ENCODE measurements at places on chromosomes 2 and 18.

GRCh38 chr2:191942739-191943103 lies 95.8 kb upstream of the CAVIN2 start:
- no peak for DNase-seq

GRCh38 chr2:36455788-36456187 lies 100.2 kb downstream of the CRIM1 start:
- no peak for DNase-seq

DNA sequence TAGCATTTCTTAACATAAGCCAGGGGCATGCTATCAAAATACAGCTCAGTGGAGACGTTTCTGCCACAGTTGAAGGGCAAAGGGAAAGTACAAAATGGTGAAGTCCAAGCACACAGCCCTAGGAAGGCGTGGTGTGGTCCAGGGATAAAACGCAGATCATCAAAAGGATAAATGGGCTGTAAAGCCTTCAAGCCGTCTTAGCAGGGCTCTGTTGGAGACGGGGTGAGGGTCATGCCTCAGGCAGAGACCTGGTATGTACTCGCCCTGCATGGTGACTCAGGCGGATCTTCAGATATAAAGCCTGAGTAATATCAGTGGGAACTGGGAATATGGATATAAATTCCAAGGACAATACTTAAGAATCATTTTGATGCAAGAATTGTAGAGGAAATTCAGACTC lies 61.2 kb downstream of the NGEF start:
- no peak for DNase-seq

- no peak for DNase-seq
These were observed 35.0 kb downstream of the CERS6 start for GRCh38 chr2:168490946-168491605.

DNA sequence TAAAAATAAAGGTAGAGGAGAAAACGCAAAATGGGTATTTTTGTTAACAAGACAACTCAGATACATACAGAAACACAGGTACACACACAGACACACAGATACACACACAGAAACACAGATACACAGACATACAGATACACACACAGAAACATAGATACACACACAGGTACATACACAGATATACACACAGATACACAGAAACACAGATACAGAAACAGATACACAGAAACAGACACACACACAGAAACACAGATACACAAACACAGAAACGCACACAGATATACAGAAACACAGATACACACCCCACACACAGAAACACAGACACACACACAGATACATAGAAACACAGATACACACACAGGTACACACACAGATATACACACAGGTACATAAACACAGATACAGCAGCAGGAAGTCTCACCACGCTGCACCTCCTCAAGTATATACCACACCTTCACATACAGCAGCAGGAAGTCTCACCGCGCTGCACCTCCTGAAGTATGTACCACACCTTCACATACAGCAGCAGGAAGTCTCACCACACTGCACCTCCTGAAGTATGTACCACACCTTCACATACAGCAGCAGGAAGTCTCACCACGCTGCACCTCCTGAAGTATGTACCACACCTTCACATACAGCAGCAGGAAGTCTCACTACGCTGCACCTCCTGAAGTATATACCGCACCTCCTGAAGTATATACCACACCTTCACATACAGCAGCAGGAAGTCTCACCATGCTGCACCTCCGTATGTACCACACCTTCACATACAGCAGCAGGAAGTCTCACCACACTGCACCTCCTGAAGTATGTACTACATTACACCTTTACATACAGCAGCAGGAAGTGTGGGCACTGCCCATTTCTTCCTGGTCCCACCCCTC lies 250.5 kb downstream of the HDAC4 start:
- DNase-seq = peak; percentile 3

- DNase-seq = no peak
These were observed 75.8 kb downstream of the UGGT1 start for GRCh38 chr2:128166746-128167353.

GRCh38 chr2:74552914-74553811 lies 579 bp downstream of the LOXL3 start:
- DNase-seq = peak; percentile 50

GRCh38 chr2:217729421-217730053 lies 273.3 kb downstream of the TNS1 start:
- DNase-seq = no peak

DNA sequence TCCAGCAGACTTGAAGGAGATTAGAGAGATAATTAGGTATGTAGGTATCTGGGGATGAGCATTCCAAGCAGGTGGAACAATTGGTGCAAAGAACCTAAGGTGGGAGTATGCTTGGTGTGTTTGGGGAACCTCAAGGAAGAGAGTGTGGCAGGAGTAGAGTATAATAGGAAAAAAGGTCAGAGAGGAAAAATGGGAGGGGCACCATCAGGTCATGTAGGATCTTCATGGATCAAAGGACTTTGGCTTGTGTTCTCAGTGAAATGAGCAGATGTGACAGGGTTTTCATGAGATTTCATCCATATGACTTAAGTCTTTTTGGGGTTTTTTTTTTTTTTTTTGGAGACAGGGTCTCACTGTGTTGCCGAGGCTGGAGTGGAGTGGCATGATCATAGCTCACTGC lies 47.3 kb downstream of the RBBP8 start:
- DNase-seq = no peak

- DNase-seq = no peak
These were observed 5.2 kb upstream of the GPD2 start for GRCh38 chr2:156430980-156431358.

GRCh38 chr18:9380621-9381395 lies 46.2 kb downstream of the TWSG1 start:
- no peak for DNase-seq

DNA sequence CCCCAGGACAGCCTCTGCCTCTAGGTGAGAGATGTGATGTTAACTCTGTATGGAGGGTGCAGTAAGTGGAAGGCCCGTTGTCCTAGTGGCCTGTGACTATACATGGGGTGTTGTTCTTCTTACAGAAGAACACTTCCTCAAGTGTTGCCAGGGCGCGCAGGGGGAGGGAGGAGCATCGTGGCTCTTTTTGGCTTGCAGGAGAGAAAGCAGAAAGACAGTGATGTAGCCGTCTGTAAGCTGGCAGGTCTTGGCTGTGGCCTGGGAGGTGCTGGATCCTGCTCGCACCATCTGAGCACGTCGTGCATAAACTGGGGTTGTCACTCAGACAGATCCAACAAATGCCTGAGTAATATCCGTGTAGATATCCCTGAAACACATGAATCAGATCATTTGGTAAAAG lies 44.3 kb downstream of the ZNF236 start:
- no peak for DNase-seq

DNA sequence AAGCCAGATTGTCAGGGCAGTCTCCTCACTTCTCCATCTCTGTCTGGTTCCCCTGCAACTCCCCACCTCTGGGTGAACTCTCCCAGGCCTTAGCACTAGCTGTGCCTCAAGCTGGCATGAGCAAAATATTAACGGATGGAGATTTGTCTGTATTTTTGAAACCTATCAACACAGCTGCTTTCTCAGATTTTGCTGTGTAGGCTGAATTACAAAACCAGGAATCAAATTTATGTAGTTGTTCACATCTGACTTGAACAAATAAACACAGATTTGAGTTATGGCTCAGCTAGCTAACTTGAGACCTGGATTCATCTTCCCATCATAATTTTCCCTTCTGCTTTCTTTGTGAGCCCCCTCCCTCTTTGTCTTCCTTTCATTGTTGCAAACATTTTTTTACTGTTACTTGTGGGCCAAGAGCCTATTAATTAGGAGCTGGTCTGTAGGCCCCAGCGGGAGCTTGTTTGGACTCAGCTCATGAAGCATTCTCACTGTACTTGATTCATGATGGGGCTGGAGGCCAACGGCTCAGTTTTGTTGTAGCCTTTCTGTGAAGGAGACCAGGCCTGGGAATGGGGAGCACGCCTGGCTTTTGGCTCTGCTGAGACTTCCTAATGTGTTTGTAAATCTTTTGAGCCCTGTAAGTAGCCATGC lies 164.1 kb upstream of the GATA6 start:
- DNase-seq = no peak

DNA sequence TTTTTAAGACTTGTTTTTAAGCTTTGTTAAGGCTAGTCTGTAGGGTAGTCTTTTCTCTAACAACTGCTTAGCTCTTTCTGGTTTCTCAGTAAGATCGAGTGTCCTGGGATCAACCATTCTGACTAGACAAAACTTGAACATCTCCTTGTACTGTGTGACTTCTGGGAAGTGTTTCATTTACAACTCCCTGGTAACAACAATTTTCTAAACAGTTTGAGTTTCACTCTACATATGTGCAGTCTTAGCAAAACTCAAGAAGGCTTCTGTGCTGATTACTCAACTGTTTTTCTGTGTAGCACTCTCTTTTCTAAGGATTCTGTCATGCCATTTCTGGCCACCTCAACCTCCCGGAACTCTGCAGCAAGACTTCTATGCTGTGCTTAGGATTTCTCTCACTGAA lies 204.5 kb downstream of the KIAA1328 start:
- no peak for DNase-seq

DNA sequence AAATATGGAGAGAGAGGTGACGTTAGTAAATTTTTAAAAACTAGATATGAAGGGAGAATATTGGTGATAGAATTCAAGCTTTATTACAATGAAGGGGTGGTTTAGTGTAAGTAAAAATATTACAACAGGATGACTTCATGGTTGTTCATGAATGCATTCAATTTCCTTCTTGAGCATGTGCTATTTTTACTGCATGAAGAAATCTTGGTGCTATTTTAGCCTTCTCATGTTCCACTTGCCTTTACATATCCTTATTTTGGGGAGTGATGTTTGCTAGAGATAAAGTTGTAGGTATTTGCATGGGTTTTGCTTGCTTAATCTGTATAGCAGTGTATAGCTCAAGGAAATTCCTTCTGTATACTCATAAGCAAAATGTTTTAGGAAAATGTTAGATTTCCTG lies 195.0 kb upstream of the MMADHC start:
- DNase-seq = no peak

DNA sequence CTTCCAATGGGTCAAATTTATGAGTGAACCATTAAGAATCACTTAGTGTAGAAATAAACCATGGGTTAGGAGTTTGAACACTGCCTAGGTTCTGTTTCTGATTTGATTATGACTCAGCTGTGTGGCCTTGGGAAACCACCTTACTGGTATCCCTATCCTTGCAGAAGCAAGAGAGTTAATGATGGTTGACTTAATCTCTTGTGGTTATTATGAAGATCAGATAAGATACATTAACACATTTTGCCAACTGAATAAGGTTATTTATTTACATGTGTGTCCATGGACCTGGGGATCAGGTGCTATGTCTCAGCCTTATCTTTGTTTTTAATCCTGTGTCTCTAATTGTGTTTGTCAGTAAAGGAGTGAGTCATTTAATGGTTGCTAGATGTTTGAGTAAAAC lies 5.4 kb upstream of the KCNJ13 start:
- no peak for DNase-seq

DNA sequence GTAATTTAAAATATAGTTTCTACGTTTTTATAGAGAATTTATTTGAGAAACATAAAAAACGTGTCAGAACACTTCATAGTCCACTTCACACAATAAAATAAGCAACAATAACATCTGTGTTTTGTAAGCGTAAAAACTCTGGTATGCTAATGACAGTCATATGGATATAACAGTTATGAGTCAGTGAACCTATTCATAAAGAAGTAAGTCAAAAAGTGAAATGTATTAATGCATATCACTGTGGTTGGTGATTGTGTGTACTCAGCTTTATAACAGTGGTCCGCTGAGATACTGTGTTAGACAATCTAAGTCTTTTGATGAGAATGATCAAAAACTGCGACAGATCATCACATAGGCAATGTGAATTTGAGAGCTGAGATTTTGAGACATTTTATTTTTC lies 153.2 kb downstream of the WDR7 start:
- no peak for DNase-seq

- DNase-seq = no peak
These were observed 48.2 kb upstream of the BIN1 start for GRCh38 chr2:127155028-127155581.

Data from glutamatergic neuron (in vitro differentiated cells).